ENCODE measurements at places on chromosomes 7 and 10.
A peak's percentile ranks its signal among the peaks of the same experiment; 100 is the strongest.

GRCh38 chr7:111089822-111090426, 1.0 kb upstream of the LRRN3 start:
- DNase-seq = peak; percentile 52

DNA sequence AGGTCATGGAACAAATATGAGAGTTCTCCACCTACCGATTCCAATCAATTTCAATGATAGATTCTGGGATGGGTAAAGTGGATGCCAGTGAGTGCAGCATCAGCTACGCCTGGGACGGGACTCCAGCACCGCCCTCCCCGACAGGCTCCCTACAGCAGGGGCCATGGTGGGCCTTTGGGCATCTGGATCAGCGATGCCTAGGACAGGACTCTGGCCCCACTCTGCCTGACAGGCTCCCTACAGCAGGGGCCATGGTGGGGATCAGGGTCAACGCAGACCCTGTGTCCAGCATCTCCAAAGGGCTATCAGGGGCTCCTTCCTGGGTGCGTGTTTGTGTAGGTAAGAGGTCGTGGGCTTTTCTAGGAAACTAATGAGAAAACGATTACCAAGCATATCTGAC, 111.2 kb upstream of the TCERG1L start:
- no peak for DNase-seq

GRCh38 chr7:115499956-115500355, 530.6 kb downstream of the TFEC start:
- no peak for DNase-seq

DNA sequence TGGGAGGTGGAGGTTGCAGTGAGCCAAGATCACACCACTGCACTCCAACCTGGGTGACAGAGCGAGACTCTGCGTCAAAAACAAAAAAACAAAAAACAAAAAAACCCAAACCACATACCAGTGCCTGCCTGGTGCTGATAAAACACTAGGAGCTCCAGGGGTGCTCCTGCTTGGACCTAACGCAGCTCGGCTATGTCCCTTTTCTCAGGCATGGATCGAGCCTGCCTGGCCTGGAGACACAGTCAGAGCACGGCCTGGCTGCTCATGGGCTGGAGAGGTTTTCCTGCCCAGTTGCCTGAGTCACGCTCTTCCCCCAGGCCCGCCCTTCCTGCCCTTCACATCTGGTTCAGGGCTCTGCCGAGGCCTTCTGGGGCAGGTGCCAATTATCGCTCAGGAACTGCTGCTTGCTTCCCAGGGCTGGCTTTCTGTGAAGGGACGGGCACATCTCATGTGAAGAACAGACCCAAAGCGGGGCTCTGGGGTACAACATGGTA, 12.6 kb upstream of the NPFFR1 start:
- DNase-seq = peak; percentile 90

DNA sequence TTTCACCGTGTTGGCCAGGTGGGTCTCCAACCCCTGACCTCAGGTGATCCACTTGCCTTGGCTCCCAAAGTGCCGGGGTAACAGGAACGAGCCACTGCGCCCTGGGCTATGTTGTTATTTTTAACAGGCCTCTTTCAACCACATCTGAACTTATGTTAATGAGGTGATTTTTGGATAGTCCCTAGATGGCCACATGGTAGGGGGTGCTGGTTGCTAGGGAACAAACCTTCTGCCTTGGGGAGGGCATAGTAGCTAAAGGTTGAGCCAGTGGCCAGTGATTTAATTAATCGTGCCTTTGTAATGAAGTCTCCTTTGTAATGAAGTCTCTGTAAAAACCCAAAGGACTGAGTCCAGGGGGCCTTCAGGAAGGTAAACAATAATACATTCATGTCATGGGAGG, 9.1 kb downstream of the COMTD1 start:
- DNase-seq = no peak

- peak; percentile 2 for DNase-seq
Measured at GRCh38 chr7:146902728-146903127, 786.1 kb downstream of the CNTNAP2 start.

GRCh38 chr10:1309617-1310270, 253.6 kb downstream of the WDR37 start:
- DNase-seq = no peak

DNA sequence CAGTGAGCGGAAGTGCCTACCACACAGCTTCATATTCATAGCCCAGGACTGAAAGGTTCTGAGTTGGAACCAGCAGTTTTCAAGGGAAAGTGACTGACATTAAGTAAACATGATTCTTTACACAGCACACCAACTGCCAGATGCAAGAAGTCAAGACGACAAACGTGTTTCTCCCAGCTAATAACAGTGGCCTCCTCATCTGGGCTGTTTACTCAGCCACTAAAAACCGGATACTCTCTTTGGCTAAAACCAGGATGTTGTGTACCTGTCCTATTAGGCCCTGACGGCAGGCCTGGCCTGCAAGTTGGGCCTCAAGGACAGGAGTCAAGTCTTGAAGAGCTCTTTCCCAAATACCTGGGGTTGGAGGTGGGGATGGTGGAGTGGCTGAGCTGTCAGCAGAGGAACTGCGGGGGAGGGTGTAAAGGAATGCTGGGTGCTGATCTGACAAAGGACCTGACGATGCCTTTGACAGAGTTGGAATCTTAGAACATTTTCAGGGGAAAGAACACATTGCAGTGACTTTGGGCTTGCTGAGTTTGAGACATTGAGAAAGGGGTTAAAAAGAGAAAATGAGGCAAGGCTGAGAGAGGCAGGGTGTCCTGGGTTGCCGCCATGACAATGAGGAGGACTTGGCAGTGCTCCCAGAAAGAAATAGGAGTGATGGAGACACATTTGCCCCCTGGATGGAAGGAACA, 57.7 kb downstream of the STEAP1B start:
- DNase-seq = no peak

DNA sequence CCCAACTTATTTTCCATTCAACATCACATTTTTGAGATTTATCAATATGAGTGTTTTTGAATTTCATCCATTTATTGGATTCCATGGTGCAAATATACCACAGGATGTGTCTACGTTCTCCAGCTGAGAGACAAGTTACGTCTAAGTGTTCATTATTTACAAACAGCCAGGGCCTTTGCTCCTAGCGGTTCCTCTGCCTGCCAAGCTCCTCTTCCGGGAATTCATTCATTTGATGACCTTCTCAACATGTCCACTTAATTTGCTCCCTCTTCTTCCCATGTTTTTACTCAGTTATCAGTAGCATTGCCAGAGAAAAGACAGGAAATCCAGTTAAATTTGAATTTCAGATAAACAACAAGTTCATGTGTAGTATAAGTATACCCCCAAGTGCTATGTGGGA, 321.7 kb downstream of the PRPF18 start:
- no peak for DNase-seq

DNA sequence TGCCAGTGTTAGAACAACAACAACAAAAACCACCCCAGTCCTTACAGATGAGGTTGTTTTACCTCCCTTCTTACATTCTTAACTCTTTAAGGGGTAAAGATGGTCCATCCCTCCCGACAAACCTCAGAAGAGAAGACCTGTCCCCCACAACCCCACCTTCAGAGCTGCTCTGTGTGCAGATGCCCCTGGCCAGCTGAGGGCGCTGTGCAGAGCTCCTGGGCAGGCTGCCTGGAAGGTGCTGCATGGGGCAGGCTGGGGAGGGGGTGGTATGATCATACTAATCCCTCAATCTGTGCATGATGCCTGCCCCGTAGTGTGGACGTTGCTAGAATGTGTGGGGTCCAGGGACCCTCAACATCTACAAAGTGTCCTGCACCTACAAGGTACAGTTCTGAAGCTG, 387.1 kb downstream of the INHBA start:
- DNase-seq = no peak

DNA sequence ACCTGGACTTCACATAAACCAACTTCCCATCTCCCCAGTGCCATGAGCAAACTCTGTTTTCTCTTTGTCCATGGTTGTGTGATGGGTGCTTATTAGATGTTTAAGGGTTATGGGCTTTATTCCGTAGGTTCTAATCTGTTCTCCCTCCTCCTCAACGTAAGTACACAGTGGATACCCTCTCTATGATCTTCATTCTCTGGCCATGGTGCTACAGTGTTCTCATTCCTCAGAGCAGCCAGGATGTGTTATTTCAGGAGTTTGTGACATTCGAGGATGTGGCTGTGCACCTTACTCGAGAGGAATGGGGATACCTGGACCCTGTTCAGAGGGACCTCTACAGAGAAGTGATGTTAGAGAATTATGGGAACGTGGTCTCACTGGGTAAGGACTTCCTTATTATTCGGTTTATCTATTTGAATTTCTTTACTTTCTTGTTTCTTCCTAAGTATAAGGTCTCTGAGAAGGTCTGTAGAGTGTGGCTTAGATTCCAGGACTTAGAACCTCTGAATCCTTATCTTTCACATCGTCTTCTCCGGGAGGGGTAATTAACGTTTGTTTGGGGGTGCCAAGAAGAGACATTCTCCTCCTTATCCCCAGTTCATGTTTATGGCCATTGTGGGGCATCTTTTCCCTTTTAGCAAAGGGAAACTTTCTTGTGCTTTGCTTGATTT, 3.8 kb downstream of the ZNF655 start:
- DNase-seq = no peak

Measured in RPMI7951 (cell line).